ENCODE measurements at places on chromosomes 16 and 17.

GRCh38 chr17:7499161-7499560 lies 15.0 kb downstream of the POLR2A start:
- no peak for DNase-seq

DNA sequence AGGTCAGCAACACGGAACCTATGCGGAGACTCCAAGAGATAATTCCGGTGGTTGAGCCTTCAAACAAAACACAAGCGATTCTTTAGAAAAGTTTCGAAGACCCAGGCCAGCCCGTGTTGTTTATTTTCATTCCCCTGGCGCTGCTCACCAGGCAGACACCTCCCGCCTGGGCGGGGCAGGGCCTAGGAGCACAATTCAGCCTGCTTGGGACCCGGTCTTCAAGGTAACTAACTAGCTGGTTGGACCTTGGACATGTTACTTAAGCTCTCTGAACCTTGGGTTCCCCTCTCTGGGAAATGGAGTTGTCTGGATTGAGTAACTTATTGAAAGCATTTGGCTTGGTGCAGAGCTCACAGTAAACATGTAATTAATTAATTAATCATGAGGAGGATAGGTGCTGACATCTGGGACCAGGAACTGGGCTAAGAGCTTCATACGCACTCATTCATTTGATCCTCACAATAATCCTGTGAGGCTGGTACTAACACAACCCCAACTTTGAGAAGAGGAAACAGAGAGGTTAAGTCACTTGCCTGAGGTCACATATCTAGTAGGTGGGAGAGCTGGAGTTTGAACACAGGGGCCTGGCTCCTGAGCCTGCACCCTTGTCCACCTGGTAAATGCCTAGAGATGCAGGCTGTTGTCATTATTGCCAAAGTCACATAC lies 125.3 kb upstream of the SMURF2 start:
- DNase-seq, result no peak

GRCh38 chr16:87284183-87284582 lies 33.0 kb downstream of the C16orf95 start:
- DNase-seq, result no peak

DNA sequence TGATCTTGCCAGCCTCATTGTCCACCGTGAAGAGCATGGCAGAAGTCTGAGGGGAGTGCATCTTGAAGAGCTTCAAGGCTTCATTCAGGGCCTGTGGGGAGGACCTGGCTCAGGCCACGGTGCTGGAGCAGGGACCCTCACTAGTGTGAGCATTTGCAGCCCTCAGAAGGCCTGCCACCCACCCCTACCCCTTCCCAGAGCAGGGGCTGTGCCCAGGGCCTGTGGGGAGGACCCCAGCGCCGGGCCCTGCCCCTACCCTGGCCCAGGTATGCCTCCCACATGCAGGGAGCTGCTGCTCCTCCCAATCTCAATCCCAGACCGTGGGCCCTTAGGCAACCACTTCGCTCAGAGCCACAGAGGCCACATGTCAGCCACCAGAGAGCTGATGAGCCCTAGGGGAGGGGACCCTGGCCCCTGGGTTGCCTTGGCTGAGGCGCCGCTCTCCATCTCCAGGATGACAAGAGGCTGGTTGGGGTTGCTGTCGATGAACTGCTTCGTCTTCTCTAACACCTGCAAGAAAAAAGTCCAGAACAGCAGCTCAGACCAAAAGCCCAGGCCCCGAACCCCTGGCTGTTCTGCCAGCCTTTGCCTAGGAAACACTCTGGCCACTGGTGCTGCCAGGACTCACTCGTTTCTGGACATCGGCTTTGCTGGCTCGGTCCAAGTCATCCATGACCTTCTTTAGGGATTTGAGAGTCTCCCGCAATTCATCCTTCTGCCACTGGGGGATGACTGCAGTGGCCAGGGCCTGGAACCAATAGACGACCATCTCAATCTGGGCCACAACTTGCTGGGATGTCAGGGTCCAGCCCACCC lies 1.8 kb upstream of the EXOSC6 start:
- DNase-seq, result no peak

- DNase-seq, result no peak
These were observed 52.0 kb downstream of the SREBF1 start for GRCh38 chr17:17784657-17785267.

- no peak for DNase-seq
These were observed 13.8 kb upstream of the SLC5A10 start for GRCh38 chr17:18937981-18938691.

Data from activated CD4-positive, alpha-beta T cell treated with anti-CD3 and anti-CD28 coated beads for 24 hours (primary cell).